Astrocyte (in vitro differentiated cells and primary cell): ENCODE measurements at places on chromosomes 5 and 9.

DNA sequence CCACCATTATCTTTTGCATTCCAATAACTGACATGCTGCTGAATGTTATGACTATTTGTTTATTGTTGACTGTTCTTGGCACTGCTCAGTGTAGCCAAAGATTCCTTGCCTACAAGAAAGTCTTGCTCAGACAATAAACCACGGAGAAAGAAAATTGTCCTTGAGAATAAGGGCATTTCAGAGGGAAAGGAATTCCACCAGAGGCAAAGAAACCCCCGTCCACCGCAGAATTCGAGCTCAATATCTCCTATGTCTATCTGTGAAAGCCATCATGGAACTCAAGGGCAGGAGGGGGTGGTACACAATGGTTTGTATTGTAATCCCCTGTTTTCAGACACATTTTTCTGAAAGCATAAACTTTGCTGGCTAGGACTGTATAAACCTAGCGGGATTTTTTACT is 70.3 kb upstream of the ADAMTS16 start:
- DNase-seq = no peak

GRCh38 chr5:168300326-168301182 is 9.1 kb downstream of the WWC1 start:
- no peak for DNase-seq

GRCh38 chr5:180684623-180685161 is 35.3 kb upstream of the FLT4 start:
- no peak for DNase-seq

DNA sequence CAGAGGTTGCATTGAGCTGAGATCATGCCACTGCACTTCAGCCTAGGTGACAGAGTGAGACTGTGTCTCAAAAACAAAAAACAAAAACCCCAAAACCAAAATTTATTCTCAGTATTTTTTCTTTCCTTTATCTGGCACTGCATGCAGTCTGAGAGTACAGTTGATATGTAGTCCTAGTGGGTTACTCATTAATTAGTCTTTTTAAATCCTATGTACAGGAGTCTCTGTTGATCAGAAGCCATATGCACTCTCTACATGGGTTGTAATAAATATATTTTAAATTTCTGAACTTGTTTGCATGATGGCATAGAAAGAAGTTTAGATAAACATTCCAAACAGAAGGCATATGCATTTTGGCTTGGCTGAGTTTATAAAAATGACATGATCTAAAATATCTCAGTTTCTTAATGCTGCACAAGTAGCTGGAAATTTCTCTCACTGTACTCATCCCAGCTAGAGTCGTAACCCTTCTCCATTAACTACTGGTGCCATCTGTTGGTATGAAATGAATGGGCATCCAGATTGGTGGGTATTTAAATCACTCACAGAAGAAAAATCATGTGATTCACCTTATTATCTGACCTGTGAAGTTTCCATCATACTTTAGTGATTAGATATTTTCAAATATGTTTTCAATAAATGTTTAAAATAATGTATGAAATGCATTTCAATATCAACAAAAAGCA is 284.8 kb downstream of the CTNND2 start:
- peak; percentile 32 for DNase-seq

GRCh38 chr9:124358631-124359030 is 56.6 kb downstream of the PSMB7 start:
- DNase-seq = no peak

- DNase-seq = no peak
Observed at GRCh38 chr5:156949424-156949823, 13.6 kb downstream of the TIMD4 start.

DNA sequence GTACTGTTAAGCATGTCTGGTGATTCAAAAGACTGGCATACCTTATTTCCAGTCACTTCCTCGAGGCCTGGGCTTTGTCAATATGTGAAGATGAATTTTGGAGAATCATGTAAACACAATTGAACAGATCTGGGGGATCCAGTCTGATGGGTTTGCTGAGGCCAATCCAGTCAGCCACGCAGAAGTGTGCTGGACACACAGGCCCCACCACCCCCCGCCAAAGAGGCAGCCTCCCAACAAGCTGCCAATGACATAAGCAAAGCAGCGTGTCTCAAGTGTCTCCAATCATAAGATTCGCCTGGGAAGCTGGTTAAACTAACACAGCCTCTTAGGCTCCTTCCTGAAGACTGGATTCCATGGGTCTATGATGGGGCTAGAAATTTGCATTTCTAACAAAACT is 192.9 kb upstream of the KLF9 start:
- no peak for DNase-seq
